ENCODE measurements at places on chromosomes 13 and 19.

DNA sequence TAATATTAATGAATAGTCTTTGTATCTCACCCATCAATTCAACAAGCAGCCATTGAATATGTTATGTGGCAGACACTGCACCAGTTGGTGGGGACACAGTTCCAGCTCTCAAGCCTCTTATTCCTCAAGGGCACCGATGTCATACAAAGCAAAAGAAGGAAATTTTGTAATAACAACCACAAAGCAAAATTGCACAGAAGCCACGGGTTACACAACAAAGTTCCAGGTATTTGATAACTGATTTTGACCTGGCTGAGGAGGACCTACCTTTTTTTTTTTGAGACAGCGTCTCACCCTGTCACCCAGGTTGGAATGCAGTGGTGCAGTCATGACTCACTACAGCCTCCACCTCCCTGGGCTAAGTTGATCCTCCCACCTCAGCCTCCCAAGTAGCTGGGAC is 266.7 kb downstream of the FOXO1 start:
- DNase-seq, result no peak

DNA sequence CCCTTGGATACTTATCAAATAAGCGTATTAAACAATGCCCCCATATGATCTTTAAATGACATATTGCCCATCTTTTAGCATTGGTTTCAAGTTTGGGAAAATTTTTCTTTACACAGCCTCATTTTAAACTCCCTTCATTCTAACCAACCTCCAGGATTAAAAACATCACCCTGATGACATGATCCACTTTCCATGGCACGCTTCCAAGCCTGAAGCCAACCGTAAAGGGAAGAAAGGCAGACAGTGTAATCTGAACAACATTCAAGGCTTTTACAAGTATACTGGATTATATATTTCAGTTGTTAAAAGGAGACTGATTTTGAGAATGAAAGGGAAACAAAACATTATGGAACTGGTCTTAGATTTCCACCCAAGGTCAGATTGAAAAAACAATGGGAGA is 1721.9 kb downstream of the OLFM4 start:
- DNase-seq, result no peak

GRCh38 chr13:108120856-108121255 is 94.5 kb downstream of the LIG4 start:
- DNase-seq, result no peak

GRCh38 chr13:54536112-54536511 is 1507.5 kb downstream of the OLFM4 start:
- DNase-seq, result no peak

GRCh38 chr13:41648314-41648935 is 191.1 kb downstream of the RGCC start:
- no peak for DNase-seq

- no peak for DNase-seq
These were observed 22.5 kb downstream of the ZIC5 start for GRCh38 chr13:99948907-99949678.

GRCh38 chr19:49438261-49438660 is 3.1 kb downstream of the SLC17A7 start:
- no peak for DNase-seq

DNA sequence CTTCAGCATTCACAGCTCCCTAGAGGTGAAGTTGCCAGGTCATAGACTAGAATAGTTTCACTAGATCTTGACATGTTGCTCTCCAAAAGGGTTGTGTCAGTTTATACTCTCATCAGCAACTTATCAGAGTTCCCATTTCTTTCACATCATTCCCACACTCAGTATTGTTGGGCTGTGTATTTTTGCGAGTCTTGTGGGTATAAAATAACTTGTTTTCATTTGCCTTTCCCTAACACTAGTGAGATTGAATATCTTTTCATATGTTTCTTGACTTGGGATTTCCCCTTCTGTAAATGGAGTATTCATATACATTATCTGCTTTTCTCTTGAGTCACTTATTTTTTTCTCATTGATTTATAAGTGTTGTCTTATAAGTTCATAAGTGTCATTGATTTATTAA is 55.2 kb upstream of the GPR183 start:
- DNase-seq, result no peak

GRCh38 chr19:33654840-33655508 is 33.2 kb downstream of the CHST8 start:
- DNase-seq, result no peak

DNA sequence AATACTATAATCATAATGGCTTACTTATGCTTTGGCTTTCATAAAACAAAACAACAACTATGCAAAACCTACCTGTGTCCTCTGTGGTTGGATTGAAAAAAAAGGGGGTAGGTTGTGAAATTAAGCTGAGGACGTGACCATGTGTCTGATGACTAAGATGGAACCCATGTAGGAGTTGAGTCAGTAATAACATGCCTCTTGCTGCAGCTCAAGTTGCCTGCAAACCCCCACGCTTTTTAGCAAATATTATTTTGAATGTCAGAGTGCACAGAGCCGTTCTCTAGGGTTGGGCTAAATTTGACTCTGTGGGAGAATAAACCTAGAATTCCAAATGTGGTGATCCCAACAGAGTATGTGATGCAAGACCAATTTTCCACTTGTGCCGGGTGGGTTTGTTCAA is 209.3 kb downstream of the KCNRG start:
- DNase-seq, result no peak

DNA sequence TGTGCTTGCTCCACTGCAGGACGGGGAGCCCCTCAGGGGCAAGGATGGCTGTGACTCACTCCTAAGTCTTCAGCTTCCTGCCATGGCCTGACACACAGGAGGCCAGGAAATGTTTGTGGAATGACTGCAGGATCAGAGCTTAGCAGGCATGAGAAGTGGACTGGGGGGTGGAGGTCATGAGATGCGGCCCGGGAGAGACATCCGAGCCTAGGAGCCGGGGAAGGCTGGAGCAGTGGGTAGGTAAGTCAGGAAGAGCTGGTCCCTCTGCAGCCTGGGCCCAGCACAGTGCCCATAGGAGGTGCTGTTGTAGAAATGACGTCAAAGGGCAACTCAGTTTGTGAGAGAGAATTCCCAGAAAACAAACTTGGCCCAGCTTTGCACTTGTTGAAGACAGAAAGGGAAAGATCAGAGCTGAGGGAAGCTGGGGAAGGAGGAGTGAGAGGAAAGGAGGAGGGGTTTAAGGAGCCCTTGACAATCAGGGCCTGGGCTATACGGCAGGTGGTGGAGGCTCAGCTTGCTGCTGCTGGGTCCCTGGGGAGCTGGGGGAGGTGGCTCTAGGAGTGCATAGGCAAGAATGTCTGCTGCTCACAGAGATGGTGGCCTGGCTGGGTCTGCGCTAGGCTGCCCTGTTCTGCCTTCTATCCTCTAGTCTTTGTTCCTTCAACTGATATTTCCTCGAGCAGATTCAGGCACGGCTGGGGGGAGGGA is 18.5 kb downstream of the POU2F2 start:
- DNase-seq, result no peak

DNA sequence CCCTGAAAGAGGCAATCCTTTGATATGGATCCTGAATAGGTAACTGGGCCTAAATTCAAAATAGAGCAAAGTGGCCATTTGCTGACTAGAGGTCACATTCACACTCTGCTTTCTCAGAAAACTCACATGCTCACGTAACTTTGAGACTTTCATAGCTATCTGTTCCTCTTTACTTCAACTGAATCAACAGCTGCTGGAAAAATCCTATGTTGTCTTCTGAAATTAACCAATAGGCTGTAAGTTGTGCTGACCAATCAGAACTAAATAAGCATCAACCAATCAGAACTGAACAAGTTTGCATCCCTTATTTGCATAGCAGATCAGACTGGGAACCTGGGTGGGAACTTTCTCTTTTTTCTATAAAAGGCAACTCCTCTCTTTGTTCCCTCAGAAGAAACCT is 24.0 kb upstream of the TBC1D4 start:
- DNase-seq, result no peak

DNA sequence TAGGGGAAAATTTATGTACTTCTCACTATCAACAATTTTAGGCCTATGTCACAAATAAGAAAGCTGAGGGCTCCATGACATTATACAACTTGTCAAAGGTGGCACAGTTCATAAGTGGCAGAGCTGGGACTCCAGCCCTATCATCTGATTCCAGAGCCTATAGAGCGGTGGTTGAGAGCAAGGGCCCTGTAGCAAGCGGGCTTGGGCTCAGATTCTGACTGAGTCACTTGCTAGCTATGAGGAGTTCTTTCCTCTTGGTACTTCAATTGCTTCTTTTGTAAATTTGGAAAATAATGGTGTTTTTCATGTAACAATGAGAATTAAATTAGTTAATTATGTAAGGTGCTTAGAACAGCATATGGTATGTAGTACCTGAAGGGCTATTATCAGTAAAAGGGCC is 28.7 kb upstream of the FAM216B start:
- DNase-seq, result no peak

GRCh38 chr13:40139896-40140520 is 484.5 kb downstream of the COG6 start:
- no peak for DNase-seq

DNA sequence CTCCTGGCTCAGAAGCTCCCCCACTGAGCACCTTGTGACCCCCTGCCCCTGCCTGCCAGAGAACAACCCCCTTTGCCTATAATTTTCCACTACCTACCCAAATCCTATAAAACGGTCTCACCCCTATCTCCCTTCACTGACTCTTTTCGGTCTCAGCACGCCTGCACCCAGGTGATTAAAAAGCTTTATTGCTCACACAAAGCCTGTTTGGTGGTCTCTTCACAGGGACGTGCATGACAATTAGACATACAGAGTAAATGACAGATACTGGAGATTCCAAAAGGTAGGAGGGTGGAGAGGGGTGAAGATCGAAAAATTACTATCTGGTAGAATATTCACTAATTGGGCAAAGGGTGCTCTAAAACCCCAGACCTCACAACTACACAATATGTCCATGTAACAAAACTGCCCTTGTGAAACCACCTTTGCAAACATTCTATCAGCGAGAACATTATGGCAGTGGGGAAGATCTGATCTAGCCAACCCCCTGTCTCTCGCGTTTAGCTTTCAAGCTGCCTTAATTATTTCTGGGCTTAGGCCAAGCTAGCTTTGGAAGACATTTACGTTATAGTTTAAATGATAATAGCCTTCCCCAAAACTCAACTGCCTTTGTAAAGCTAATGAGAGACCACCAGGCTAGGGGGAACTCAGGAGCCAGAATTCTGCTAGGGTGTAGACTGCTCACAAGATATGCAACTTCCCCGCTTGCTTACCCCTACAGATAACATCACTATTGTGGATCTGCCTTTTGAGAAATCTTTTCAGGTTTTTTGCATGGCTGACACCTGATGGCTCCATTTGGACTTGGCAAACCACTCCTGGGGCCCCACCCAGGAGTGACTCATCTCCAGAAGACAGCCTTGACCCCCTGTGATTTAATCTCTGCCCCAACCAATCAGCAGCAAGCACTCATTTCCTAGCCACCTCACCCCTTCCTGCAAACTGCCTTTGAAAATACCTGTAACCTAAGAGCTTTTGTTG is 1534.0 kb upstream of the SPRY2 start:
- DNase-seq, result no peak
